Kidney epithelial cell (primary cell): ENCODE measurements at places on chromosomes 2 and 18.

GRCh38 chr2:926259-926793 lies 24.3 kb upstream of the SNTG2 start:
- DNase-seq, result no peak

GRCh38 chr2:50125246-50125645 lies 906.7 kb downstream of the NRXN1 start:
- DNase-seq, result no peak

DNA sequence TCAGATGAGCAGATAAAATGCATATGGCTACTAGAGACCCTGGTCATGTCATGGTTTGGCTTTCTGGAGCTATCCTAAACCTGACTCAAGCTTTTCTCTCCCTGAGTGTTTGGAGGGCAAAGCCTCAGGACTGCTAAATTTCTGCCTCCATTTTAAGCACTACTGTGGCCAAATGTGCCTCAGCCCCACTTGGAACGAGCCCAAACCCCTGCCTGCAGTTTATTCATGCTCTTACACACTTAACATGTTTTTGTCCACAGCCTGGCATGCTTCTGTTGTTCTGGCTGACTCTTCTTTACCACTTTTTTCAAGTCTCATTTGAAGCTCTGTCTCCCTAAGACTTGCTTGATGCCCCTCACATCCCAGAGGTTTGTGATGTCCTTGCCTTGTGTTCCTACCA lies 24.7 kb downstream of the MGAT5 start:
- no peak for DNase-seq

GRCh38 chr2:163259489-163259888 lies 420.9 kb upstream of the KCNH7 start:
- DNase-seq, result no peak

GRCh38 chr2:9095690-9096089 lies 92.2 kb upstream of the MBOAT2 start:
- DNase-seq, result no peak
